ENCODE measurements at places on chromosomes 3 and 15.

GRCh38 chr15:31365655-31366127 is 39.1 kb downstream of the KLF13 start:
- peak; percentile 67 for DNase-seq

DNA sequence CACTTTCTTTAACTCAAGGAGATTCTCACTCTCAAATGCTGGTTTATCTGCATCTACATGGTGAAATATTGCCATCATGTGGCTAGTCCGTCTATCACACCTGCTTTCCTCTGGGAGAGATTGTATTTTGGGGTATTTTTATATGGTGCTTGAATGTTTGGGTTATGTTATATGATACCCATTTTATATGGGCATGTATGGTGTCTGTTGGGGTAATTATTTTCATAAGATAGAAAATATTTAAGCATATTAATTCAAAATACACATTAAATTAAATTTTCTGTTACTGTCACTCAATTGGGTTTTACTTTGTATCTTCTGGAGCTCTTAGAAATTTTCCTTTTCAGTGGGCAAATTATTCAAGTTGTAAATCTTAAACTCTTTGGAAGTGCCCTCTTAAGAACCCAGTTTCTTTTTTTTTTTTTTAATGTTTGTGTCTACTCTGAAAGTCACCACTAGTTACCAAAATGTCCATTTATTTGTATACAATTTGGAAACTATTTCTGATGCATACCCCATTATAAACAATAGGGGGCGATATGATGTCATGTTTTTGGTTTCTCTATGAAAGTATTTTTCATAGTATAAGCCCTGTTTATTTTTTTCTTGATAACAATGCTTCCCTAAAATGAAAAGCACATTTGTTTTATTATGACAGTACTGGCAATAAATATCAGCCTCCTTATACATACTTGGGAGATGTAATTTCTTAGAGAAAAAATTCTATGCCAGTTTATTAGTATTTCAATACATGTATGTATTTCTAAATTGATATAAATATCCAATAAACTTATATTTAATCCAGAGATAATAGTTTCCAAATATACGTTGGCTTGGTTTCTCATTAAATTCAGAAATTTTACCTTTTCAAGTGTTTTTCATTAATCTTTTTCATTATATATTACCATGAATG is 36.1 kb upstream of the PLSCR5 start:
- no peak for DNase-seq

- DNase-seq, result no peak
These were observed 102.7 kb upstream of the CHD2 start for GRCh38 chr15:92797168-92798052.

- DNase-seq, result no peak
These were observed 1.5 kb downstream of the CTDSPL start for GRCh38 chr3:37862903-37863815.

GRCh38 chr3:116391296-116392201 is 53.7 kb downstream of the LSAMP start:
- DNase-seq, result no peak

GRCh38 chr3:18586076-18586475 is 160.9 kb upstream of the SATB1 start:
- no peak for DNase-seq

DNA sequence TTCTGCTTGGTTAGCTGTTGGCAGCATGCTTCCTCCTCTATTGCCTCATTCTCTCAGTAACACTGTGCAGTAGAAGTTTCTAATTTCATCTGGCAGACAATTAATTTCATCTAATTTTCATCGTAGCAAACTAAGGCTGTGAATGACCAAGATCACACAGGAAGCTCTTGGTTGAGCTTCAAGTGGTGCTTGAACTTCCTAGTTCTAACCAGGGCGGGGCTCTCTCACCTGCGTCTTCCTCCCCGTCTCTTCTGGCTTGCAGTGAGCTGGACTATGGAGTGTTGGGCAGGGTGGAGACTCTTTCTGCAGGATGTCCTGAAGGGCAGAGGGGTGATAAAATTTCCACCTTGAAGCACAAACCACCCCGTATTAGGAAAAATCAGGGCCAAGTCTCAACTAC is 2.0 kb upstream of the IL16 start:
- DNase-seq, result no peak

DNA sequence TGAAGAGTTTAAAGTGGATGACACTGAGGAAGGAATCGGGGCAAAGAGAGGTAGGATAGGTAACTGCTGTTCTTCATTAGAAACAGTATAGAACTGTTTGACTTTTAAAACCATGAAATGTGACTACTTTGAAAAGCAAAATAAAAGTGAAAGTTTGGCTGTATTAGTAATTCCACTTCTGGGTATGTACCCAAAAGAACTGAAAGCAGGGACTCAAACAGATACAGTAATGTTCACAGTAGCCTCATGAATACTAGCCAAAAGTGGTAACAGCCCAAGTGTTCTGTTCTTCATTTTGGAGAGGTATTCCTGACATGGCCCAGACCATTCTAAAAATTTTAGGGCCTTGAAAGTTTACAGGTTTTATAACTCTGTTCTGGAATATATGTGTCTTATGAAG is 1055.4 kb downstream of the TBL1XR1 start:
- no peak for DNase-seq

DNA sequence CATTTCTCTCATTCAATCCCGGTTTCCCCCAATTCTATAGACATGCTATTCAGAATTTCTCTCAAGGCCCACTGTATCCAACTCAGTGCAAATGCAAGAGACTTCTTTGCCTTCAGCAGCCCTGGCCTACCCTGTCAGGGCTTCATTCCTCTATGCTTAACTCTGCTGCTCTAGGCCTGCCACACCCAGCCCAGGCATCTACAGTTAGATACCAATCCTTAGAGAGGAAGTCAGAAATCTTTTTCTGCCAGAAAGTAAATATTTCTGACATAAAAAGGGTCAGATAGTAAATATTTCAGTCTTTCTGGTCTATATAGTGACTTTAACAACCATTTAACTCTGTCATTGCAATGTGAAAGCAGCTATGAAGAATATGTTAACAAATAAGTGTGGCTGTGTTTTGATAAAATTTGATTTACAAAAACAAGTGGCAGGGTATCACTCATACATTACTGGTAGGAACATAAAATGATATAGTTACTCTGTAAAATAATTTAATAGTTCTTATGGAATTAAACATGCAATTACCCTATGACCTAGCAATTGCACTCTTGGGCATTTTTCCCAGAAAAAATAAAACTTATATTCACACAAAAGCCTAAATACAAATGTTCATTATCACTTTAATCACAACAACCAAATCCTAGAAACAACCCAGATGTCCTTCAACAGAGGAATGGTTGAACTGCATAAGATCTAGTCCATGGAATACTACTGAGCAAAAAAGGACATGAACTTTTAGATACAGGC is 942.0 kb downstream of the SQOR start:
- no peak for DNase-seq

- peak; percentile 20 for DNase-seq
These were observed 42.5 kb downstream of the CMTM6 start for GRCh38 chr3:32460031-32460749.

DNA sequence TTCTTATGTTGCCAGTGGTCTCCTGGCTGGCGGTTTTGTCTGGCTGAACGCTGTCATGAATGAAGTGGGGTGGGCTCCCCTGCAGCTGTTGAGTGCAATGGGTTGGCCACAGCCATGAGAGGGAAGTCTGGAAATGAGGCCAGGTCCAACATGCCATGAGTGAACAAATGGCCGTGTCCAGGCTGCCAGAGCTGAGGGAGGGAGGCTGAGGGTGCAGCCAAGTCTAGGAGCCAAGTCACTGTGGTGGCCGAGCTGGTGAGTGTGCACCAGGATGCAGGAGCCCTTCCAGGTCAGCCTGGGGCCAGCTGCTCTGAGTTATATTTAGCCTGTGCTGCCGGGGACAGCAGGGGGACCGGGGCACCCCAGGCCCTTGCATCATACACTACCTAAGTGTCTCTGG is 24.7 kb upstream of the PRR23E start:
- no peak for DNase-seq

DNA sequence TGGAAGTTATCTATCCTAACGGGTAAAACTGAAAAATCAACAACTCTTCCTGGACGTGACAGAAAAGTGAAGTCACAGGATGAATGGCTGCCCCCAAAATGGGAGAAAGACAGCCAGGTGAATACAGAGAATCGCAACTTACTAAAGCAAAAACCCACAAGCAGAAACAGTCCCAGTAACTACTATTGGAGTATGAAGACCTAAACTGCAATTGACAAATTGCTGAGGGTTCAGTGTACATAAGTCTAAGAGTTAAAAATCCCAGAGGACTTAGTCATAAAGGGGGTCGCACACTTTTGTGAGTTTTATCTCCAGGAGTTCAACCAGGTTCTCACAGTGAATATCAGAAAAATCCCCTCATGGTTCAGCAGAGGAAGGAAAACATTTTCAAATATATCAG is 56.8 kb upstream of the IMPG2 start:
- no peak for DNase-seq

- DNase-seq, result no peak
These were observed 44.4 kb downstream of the MECOM start for GRCh38 chr3:169618894-169619792.

GRCh38 chr3:5787861-5788488 is 600.5 kb downstream of the EDEM1 start:
- no peak for DNase-seq

DNA sequence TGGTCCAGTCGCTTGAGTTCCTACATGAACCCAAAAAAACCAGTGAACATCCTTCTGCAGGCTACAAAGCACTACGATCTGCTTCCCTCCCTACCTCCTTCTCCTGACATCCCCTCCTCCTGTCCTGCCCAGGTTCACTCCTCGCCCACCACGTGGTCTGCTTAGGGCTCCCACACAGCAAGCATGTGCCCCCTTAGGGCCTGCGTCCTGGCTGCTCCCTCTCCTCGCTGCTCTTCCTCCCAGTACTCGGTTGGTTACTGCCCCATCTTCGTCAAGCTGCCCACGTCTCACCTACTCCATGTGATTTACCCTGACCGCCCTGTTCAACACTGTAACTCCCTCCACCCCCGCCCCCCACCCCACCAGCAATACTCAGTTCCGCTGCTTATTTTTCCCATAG is 20.8 kb upstream of the ATP13A3 start:
- no peak for DNase-seq

GRCh38 chr3:171213178-171213577 is 186.7 kb upstream of the SLC2A2 start:
- no peak for DNase-seq

DNA sequence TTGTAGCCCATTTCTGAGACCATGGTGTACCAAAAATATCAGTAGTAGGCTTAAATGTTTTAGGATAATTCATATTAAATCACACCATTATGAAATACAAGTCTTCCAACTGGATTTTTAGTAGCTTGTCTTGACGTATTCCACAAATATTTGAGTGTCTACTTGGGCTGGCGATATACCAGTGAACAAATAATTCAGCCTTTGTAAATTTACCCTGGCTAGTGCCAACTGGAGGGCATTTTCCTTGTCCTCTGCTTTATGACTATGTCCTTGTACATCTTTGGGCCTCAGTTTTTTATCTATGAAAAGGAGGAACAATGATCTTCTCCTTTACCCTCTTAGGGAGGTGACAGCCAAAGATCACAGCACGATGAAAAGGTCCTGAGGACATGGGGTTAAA is 114.8 kb downstream of the FRMD4B start:
- no peak for DNase-seq

GRCh38 chr3:8524656-8525399 is 23.2 kb downstream of the LMCD1 start:
- DNase-seq, result no peak

- no peak for DNase-seq
These were observed 4.5 kb downstream of the QTRT2 start for GRCh38 chr3:114060906-114061655.

GRCh38 chr3:99976584-99976983 is 137.7 kb downstream of the FILIP1L start:
- DNase-seq, result no peak

DNA sequence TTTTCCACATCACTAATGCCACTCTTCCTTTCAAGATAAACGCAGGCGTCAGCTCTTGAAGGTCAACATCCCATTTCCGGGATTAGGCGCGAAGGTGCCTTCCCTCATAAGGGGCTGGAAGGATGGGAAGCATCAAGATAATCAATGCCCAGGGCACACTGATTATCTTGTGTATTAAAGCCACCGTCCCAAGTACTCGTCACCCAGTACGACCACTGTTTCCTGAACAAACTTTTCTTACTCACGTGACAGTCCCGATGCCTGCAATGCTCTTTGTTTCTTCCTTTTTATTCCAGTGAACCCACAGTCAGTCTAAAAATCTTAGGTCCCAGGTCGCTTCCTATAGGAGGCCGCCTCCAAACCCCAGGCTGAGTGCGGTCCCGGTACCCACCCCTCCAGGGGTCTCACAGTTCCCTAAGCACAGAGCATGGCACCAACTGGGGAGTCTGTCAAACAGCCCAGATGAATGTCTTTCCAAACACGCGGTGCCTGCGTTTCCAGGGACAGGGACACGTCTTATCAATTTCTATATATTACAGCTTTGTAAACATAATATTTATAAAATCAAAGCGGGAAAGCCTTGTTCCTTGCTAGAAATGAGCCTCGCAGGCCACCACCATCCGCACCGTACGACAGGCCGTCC is 589 bp downstream of the ANAPC13 start:
- peak; percentile 8 for DNase-seq

DNA sequence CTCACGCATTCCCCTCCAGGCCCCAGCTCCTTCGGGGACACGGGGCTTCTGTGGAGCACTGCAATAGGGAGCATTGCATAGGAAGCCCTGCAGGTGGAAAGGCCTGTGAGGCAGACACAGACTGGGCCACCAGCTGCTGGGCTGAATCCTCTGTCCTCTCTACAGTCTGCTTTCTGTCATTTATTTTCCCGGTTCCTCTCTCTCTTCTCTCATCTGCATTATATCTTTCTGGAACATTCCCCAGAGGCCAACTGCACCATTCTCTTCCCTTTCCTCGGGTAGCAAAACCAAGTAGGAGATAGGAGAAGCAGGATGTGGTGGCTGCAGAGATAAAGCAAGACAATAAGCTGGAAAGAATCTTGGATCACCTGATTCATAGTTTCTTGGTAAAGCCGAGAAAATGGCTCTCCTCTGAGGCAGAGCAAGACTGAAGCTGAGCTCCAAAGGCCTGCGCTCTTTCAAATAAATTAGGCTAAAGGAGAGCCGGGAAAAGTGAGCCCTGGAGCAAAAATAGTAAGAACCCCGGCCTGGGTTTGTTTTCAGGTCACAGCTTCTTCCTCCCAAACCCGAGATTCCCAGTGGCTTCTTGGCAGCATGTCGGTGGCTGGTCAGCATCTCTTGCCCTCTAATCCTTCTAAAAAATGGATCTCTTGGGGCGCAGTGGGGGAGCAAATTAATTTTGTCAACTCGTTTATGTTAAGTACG is 5.3 kb downstream of the TM4SF4 start:
- no peak for DNase-seq

DNA sequence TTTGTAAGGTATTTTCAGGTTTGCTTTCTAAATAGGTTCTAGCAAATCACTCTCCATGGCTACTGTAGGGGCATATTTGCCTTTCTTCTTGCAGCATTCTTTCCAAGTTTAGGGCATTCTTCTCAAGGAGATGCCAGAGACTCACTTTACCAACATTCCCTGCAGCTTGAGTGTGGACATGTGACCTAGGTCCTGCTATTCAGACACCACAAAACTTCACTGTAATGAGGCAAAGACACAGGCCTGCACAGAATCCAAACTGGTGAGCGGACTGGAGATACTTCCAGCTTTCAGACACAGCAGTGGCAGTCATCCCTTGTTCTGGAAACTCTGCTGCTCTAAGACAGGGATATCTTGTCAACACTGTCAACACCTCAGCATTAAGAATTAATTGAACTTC is 146.4 kb upstream of the PFN2 start:
- DNase-seq, result no peak

- DNase-seq, result no peak
These were observed 378.7 kb downstream of the MCTP2 start for GRCh38 chr15:94610069-94610468.
